Osteocyte (in vitro differentiated cells): ENCODE measurements at places on chromosomes 2 and 18. TPM values are rescaled to one million over a fixed set of nuclear protein-coding genes. Genes with fewer than 3 reads are reported as not detected.

The CNDP1 gene
- total RNA-seq, result not detected in 2 replicates

DNA sequence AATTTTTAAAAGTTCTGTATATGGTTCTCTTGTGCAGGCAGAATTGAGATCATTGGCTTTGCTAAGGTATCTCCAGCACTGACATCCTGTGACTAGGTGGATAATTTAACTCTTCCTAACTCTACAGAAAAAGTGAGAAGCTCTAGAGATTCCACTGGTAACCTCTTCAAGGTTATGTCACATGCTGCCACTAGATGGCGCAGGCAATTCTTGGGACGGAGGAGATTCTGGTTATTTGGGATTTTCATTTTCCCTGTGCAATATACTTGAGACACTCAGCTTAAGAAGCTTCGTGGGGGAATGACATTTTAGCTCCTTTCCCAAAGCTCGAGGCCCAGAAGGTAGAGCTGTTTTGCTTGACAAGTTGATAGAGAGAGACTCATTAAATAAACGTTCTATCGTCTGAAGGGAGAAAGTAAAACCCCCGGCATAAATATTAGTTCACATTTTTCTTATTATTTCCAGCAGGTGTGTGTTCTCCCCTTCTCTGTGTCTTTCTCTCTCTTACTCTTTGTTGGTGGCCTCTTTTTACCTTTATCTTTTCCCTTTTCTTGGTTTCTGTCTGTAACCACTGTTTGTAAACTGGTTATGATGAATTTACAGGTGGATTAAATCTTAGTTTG, 26.6 kb upstream of the LANCL1 start:
- no peak for DNase-seq
- no peaks in the 10 kb centered on the region for H3K4me1 ChIP-seq

- H3K4me1 ChIP-seq, result no peaks in the 10 kb centered on the region
- DNase-seq, result peak; percentile 75
- no peaks in the 10 kb centered on the region for H3K36me3 ChIP-seq
Measured at GRCh38 chr18:76764291-76764901, 58.0 kb upstream of the ZNF236 start.

DNA sequence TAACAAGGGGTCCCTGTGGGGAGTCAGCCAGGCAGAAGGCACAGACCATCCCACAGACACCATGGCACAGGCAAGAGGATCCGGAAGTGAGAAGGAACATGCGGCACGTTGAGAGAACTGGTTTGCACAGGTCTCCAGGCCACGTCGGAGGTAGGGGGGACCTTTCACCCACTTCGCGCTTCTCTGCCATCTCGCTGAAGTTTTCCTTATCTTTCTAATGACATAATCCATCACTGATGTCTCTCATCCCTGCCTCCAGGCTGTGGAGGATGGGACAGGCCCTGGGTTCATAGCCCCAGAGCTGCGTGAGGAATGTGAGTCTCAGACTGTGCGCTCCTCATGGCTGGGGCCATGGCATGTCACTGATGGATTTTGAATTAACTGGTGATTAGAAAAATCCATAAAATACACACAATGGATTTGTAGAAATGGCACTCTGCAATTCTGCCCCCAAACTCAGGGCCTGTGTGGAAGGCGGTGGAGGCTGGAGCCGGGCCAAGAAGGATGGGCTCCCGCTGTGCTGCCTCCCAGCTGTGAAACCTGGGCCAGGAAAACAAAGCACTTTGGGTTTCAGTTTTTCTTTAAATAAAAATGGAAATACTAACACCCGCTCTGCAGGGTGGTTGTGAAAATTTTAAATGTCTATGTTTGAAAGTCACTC, 113.3 kb upstream of the ALKAL2 start:
- H3K36me3 ChIP-seq, result no peaks in the 10 kb centered on the region
- DNase-seq, result peak; percentile 84
- peaks cover 12% of the 10 kb centered on the region for H3K4me1 ChIP-seq
- no peaks in the 10 kb centered on the region for H3K27me3 ChIP-seq

- no peaks in the 10 kb centered on the region for H3K4me1 ChIP-seq
- H3K27me3 ChIP-seq, result no peaks in the 10 kb centered on the region
- H3K4me3 ChIP-seq, result no peak overlapping the region
Measured at GRCh38 chr2:33371304-33372090, 105.0 kb upstream of the RASGRP3 start.

GRCh38 chr18:13268158-13269012, 49.8 kb downstream of the LDLRAD4 start:
- H3K4me1 ChIP-seq, result peaks cover 30% of the 10 kb centered on the region
- no peak overlapping the region for H3K4me3 ChIP-seq
- no peaks in the 10 kb centered on the region for H3K36me3 ChIP-seq
- no peaks in the 10 kb centered on the region for H3K27me3 ChIP-seq
- peak; percentile 64 for DNase-seq
- peak overlapping the region; percentile 43 for H3K27ac ChIP-seq

DNA sequence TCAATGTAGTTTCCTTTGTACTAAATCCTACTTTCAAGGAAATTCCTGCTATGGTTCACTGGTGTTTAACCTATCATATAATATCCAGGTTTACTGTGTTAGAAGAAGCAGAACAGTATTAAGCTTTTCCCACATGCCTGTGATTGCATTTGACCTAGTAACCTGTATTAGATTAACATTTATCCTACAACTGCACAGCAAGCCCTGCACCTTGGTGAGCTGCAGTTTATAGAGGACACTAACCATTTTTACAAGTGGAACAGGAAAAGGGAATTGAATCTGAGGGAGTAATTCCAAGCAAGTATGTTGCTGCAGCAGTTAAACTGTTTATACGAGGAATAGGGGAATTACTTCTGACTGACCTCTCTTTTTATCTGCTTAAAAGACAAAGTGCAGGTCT, 328.6 kb downstream of the ETAA1 start:
- H3K27me3 ChIP-seq, result peaks cover 6% of the 10 kb centered on the region
- no peaks in the 10 kb centered on the region for H3K36me3 ChIP-seq
- no peaks in the 10 kb centered on the region for H3K4me1 ChIP-seq

DNA sequence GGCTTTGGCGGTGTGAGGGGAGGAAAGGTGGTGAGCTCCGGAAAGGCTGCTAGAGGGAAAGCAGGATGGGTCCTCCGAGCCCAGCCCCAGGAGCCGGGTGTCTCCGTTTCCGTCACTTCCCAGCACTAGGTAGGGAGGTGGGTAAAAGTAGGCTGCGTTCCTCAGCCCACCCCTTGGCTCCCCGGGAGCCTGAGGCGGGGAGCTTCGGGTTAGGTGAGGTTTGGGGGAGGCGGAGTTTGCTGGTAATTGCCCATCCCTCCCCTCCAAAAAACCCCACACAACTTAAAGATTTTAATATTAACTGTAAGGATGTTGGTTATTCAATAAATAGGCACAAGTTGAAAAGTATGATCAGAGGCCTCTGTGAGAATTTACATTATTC, 552 bp upstream of the ATF2 start:
- H3K4me1 ChIP-seq, result peaks cover 29% of the 10 kb centered on the region
- H3K4me3 ChIP-seq, result peak overlapping the region; percentile 99
- no peaks in the 10 kb centered on the region for H3K27me3 ChIP-seq
- no peak for DNase-seq

The OR6B2 gene
- total RNA-seq, result not detected in 2 replicates

- no peaks in the 10 kb centered on the region for H3K27me3 ChIP-seq
- DNase-seq, result no peak
- no peak overlapping the region for H3K27ac ChIP-seq
- no peak overlapping the region for H3K4me3 ChIP-seq
Measured at GRCh38 chr2:125747165-125747425, 908.9 kb upstream of the GYPC start.

The CFAP65 gene
- not detected in 2 replicates for total RNA-seq

The POTEJ gene
- total RNA-seq, result not detected in 2 replicates

The ST8SIA3 gene
- not detected in 2 replicates for total RNA-seq

The KCNS3 gene
- not detected in 2 replicates for total RNA-seq

GRCh38 chr18:63083020-63083531, 236.5 kb downstream of the BCL2 start:
- no peaks in the 10 kb centered on the region for H3K36me3 ChIP-seq
- no peaks in the 10 kb centered on the region for H3K4me1 ChIP-seq
- H3K4me3 ChIP-seq, result no peak overlapping the region
- no peak overlapping the region for H3K27ac ChIP-seq
- DNase-seq, result no peak

DNA sequence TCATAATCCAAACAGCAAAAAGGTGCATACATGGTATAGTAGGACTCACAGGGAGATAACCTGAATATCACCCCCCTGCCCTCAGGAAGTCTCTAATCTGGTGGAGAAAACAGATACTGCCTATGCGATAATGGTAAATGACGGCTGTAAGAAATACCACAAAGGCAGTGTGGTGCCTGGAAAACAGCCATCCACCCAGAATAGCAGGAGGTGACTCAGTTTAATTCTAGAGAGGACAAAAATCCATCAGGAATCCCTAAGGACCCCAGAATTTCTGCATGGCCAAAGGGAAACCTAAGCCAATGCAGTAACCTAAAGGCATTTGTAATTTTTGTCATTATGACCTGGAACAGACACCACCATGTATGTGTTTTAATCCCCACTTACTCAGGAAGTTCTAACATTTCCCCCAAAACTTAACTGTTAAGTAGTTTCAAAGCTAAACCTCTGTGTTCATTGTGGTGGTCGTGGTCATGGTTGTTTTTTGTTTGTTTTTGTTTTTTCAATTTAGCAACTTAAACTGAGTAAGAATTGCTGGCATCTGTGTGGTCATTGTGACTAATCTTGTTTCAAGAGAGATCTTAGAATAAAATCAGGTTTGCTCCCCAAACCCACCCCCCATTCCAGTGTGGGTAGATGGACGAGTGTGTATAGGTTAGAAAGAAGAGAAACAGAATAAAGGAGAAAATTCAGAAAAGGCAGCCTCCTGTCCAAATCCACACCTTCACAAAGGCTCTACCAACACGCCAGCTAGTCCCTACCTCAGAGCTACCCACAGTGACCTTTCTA, 121.5 kb upstream of the CDCA7 start:
- H3K36me3 ChIP-seq, result peaks cover 32% of the 10 kb centered on the region
- H3K27me3 ChIP-seq, result no peaks in the 10 kb centered on the region
- DNase-seq, result no peak
- H3K27ac ChIP-seq, result no peak overlapping the region

The LHCGR gene
- not detected in 2 replicates for total RNA-seq

GRCh38 chr18:79947881-79948610, 3.4 kb downstream of the SLC66A2 start:
- H3K36me3 ChIP-seq, result peaks cover 5% of the 10 kb centered on the region
- no peak for DNase-seq
- H3K27ac ChIP-seq, result no peak overlapping the region
- H3K4me1 ChIP-seq, result peaks cover 52% of the 10 kb centered on the region
- H3K4me3 ChIP-seq, result no peak overlapping the region
- no peaks in the 10 kb centered on the region for H3K27me3 ChIP-seq

GRCh38 chr18:31741097-31741735, 19.5 kb downstream of the SLC25A52 start:
- H3K27me3 ChIP-seq, result peaks cover 2% of the 10 kb centered on the region
- DNase-seq, result no peak
- H3K27ac ChIP-seq, result no peak overlapping the region
- H3K4me3 ChIP-seq, result no peak overlapping the region
- H3K4me1 ChIP-seq, result no peaks in the 10 kb centered on the region

DNA sequence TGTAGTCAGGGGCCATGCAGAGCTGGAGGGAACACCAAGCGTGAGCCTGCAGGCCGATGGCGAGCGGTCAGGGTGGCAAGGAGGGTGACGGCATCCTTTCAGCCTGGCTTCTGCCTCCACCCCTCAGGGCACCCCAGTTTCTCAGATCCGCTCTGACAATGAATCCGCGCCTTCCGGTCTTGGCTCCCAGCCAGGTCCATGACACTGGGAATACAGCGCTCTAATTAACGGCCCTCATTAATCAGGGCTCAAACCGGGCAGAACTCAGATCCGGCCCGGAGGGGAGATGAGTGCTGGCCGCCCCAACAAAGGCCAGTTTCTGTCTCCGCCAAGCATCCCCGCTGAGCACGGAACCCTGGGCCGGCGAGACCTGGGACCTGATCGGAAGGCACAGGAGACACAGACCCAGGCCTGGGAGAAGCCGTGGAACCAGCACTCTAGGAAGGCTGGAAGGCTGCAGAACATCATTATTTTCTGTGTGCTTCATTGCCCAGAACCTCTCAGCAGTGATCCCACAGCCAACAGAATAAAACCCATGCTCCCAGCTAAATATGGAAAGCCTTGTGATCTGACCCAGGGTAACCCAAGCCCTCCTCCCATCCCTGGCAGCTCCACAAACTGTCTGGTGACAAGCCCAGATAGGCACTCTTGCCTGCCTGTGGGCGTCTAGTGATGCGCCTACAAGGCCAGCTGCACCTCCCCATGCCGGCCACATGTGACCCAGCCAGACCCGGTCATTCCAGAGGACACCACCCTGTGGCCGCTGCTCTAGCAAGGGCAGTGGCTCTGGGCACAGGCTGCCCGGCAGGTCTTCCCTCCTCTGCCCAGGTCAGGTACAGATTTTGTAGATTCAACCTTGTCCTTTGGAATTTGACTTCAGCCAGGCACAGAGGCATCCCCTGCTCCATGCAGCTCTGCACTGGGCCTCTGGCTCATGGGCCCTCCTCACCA, 438.7 kb upstream of the MYT1L start:
- H3K36me3 ChIP-seq, result no peaks in the 10 kb centered on the region
- H3K27ac ChIP-seq, result no peak overlapping the region
- no peaks in the 10 kb centered on the region for H3K27me3 ChIP-seq
- H3K4me1 ChIP-seq, result no peaks in the 10 kb centered on the region

The ILKAP gene
- 34.1 and 37.2 TPM in 2 replicates for total RNA-seq

- H3K27ac ChIP-seq, result no peak overlapping the region
- H3K4me1 ChIP-seq, result no peaks in the 10 kb centered on the region
- DNase-seq, result no peak
- no peaks in the 10 kb centered on the region for H3K36me3 ChIP-seq
Measured at GRCh38 chr2:198004921-198005829, 200.8 kb downstream of the PLCL1 start.

DNA sequence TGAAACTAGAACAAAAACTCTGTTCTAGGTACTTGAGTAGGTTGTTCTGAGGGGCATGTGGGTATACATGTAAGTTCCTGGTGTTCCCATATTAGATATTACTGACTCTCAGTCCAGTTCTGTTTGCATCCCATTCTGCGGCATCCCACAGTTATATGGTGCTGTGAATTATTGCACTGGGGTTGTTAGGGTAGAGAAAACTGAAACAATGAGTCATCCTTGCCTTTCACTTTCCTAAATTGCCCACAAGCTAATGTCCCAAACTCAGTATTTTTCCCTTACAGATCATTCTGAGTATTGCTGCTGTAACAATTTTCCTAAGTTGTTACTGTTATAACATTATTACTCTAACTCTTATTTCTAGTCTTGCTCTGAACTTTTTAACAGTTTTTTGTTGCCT, 3.0 kb downstream of the WDR75 start:
- DNase-seq, result no peak
- H3K4me1 ChIP-seq, result peaks cover 21% of the 10 kb centered on the region
- H3K27ac ChIP-seq, result no peak overlapping the region
- no peak overlapping the region for H3K4me3 ChIP-seq
- no peaks in the 10 kb centered on the region for H3K27me3 ChIP-seq

GRCh38 chr2:172296267-172297046, 130.9 kb upstream of the ITGA6 start:
- no peak overlapping the region for H3K4me3 ChIP-seq
- H3K4me1 ChIP-seq, result peaks cover 2% of the 10 kb centered on the region
- DNase-seq, result no peak
- H3K27me3 ChIP-seq, result peaks cover 12% of the 10 kb centered on the region
- no peaks in the 10 kb centered on the region for H3K36me3 ChIP-seq

- no peaks in the 10 kb centered on the region for H3K36me3 ChIP-seq
- H3K4me3 ChIP-seq, result no peak overlapping the region
- no peak for DNase-seq
- H3K4me1 ChIP-seq, result peaks cover 16% of the 10 kb centered on the region
Measured at GRCh38 chr2:11480406-11480805, 14.4 kb upstream of the E2F6 start.
